Activated naive CD8-positive, alpha-beta T cell treated with anti-CD3 and anti-CD28 coated beads, Interleukin-2, amount 50 U/mL, for 16 hours (primary cell): ENCODE measurements at places on chromosomes 12 and 14.

GRCh38 chr12:107405436-107405835, 280.2 kb upstream of the PWP1 start:
- no peak for DNase-seq

- DNase-seq: no peak
These were observed 631.0 kb upstream of the STXBP6 start for GRCh38 chr14:25680934-25681333.

GRCh38 chr12:96198965-96199364, 4.8 kb downstream of the ELK3 start:
- no peak for DNase-seq

DNA sequence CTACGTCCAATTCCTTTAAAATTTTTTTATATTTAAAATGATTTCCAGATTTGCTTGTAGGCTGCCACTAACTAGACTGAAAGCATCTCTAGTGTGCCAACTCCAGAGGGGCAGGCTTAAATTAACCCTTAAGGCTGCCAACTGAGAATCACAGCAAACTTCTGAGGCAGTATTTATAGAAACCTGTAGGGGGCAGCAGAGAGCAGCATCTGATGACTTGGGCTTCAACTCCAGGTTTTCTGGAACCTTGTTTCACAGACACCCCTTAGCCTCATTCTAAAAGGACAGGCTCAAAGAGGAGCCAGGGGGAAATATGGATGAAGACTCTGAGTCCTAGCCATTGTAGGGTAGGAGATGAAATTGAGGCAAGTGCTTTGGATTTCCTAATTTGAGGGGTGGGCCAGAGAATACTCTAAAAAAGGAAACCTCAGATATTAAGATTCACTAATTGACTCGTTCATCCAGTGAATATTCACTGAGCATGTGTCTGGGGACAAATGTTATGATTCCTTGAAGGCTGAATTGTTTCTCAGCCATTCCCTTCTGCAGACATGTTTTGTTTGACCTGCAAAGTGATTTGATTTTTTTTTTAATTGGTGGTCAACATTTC, 63.3 kb upstream of the HSPB8 start:
- no peak for DNase-seq

- DNase-seq: no peak
These were observed 1.2 kb downstream of the TTC7B start for GRCh38 chr14:90814806-90815571.

DNA sequence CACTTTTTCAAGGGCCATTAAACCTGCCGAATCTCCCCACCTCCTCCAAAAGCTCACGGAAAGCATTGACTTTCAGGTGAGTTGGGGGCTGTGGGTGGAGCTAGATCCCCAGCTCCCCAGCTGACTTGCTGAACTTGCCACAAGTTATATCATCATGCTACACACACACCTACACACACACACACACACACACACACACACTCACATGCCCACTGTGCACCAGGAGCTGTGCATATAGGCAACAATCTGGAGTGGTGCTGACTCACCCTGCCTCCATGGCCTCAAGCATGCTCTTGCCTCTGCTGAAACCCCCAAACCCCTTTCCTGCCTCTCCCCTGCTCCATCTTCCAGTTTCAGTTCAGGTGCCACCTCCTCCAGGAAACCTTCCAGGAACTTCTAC, 26.1 kb downstream of the SERPINA3 start:
- no peak for DNase-seq

DNA sequence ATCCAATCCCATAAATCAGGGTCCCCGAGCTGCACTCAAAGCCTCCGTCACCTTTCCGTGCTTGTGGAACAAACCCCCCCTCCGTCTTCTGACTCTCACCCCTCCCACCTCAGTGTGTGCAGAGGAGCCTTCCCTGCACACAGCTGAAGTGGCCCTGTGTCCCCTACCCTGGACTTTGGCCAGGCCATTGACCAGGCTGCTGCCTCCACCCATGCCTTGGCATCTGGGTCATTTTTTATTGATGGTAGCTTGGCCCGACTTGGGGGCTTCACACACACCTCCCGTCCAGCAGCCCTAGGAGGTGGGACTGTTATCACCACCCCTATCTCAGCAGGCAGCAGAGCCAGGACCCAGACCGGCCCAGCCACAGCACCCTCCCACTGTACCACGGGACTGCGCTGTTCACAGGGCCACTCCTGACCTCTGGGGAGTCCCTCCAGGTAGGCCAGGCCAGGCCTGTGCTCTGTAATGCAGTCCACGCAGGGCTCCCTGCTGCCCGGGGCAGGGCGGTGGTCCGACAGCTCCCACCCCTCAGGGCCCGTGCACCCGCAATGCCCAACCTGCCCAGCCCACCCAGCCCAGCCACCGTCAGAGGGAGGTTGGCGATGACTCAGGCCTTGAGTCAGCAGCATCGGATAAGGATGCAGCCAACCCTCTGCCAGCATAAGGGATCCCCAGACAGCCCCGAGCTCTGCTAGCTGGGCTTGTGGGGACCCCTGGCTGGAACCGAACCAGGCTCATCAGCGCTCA, 9.2 kb upstream of the INF2 start:
- DNase-seq: no peak

- DNase-seq: no peak
These were observed 153.3 kb upstream of the CLEC14A start for GRCh38 chr14:38409071-38409705.

GRCh38 chr12:104152685-104153241, 14.8 kb upstream of the NFYB start:
- no peak for DNase-seq

DNA sequence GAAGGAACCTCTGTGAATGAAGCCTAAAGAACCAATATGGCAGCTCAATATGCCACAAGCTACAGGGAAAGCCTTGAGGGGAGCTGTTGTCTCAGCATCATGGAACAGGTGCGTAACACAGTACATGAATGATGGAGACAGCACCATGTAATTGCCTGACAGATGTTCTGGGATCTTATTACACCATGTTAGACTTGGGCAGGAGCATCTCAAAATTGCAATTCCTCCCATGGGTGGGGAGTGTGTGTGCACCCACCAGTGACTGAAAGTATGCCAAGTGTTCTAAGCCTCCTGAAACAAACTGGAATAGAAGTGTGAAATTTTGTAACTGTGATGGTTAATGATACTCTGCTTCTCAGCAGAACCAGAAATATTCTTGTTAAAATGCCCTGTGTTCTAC, 151.0 kb upstream of the SRRM4 start:
- DNase-seq: no peak

DNA sequence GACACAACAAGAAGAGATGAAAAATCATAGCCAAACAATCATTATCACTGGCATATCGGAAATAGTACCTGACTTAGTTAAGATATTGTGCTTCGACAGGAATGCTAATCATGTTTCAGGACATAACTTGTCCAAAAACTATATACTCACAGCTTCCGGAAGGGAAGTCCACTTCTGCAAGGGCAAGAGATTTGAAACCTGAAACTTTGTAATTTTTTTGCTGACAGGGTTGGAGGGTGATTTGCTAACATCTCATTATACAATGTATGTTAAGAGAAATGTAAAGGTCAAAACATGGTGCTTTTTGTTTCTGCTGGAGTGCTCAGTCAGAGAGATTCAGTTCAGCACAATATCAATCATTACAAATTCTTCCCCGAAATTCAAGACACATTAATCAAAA, 200.3 kb downstream of the CNTN1 start:
- no peak for DNase-seq
